ENCODE measurements at places on chromosomes 12 and 14. TPM values are rescaled to one million over a fixed set of nuclear protein-coding genes. Genes with fewer than 3 reads are reported as not detected.

DNA sequence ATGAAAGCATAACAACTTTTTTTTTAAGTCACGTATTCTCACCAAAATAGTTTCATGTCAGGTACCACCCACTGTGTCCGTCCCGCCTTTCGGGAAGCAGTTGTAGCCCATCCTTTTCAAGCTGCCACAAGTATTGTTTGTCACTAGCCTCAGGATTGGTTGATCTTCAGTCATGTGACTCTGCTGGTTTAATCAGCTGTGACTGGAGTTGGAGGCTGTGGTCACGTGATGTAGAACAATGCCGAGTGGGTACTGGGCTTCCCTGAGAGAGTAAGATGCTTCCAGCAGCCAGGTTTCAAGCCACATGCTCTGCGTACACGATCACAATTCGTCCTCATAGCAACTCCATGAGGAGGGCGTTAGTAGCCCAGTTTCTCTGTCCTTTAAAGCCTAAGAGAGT, 83.0 kb upstream of the WSCD2 start:
- no peak for DNase-seq

GRCh38 chr14:73238424-73238852, 1.1 kb downstream of the PAPLN start:
- no peak for DNase-seq

- DNase-seq = peak; percentile 92
These were observed at the start of gene CKB for GRCh38 chr14:103522649-103523574. Gene CKB, minus strand, starts transcription at chr14:103522830. Its CDS starts 337 bp downstream, at chr14:103522493.

The DTD2 gene
- total RNA-seq = 67.3 TPM

The COCH gene
- total RNA-seq = 48.5 TPM

GRCh38 chr12:76410781-76411180, 62.6 kb upstream of the BBS10 start:
- no peak for DNase-seq

The DAO gene
- total RNA-seq = not detected

GRCh38 chr12:51265024-51265423, 5.2 kb downstream of the SMAGP start:
- DNase-seq = no peak

GRCh38 chr12:9701380-9702154, 31.3 kb downstream of the CLECL1 start:
- DNase-seq = no peak

- DNase-seq = no peak
These were observed 60.0 kb downstream of the GALNT9 start for GRCh38 chr12:132269271-132269968.

The LRP10 gene
- total RNA-seq = 2.9 TPM

DNA sequence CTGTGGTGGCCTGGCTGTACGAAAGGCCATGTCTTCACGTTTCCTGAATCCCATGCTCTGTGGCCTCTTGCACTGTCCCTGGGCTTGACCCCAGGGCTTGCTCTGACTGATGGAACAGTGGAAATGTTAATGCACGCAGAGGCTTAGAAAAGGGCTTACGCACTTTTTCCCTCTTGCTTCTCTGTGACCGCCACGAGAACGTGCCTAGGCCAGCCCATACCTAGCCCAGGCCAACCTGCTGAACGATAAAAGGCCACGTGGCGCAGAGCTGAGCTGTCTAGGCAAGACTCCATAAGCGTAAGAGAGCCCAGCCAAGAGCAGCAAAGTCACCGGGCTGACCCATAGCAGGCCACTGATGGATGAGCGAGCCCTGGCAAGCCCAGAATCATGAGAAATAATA, 18.3 kb downstream of the TTC7B start:
- no peak for DNase-seq

DNA sequence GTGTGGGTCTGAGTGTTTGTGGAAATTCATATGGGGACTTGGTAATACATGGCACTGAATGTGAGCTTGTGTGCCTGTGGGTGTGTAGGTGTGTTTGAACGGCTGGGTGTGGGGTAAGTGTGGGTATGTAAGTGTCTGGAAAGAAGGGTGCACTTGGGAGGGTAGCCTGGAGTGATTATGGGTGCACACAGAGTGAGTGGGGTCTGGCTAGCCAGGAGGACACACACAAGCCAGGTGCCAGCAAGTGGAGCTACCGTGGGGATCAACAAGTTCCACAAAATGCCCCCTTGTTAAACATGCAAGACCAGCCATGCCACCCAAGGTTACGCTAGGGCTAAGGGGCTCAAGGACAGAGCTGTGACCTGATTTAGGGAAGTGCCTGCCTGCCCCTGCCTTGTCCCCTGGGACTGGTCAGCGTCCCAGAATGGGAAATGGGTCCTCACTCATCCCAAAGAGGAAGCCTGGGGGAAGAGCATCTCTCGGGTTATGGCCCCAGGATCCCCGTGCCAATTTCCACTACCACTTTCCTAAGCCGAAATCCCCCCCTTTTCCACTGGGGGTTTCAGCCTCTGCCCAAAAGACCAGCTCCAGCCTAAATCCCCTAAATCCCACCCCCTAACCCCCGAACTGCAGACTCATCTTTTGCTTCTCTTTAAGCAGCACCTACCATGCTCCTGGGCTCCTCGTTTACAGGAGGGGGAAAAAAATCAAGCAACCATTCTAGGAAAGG, 118.6 kb downstream of the DICER1 start:
- no peak for DNase-seq

- DNase-seq = no peak
These were observed 66.5 kb upstream of the MON2 start for GRCh38 chr12:62400135-62400534.

- no peak for DNase-seq
These were observed 337.5 kb downstream of the CCDC91 start for GRCh38 chr12:28527631-28528249.

GRCh38 chr14:104356738-104357688, 218.6 kb downstream of the KIF26A start:
- no peak for DNase-seq

The FAM90A1 gene
- total RNA-seq = 0.41 TPM

The SERPINA10 gene
- total RNA-seq = not detected

GRCh38 chr14:29545714-29546113, 381.9 kb downstream of the PRKD1 start:
- no peak for DNase-seq

The GPR132 gene
- total RNA-seq = 1.2 TPM

DNA sequence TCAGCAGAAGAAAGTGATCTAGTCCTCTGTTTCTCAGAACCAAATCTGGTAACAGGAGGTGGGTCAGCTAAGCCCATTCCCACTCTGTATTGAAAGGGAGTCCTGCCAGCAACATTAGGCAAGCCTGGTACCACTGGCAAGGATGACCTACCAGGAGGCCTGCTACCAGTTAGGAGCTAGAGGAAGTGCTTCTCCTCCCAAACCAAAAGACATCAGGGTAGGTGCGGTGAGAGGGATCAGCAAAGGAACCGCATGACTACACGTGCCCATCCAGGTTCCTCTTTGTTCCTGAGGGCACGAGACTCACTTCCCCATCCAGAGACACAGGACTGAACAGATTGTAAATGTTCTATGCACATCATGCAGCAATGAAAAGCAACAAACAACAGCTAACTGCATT, 2.8 kb downstream of the KLRC4 start:
- DNase-seq = no peak

- no peak for DNase-seq
These were observed 9.2 kb upstream of the RILPL2 start for GRCh38 chr12:123445388-123446332.

The USP15 gene
- total RNA-seq = 97.8 TPM

DNA sequence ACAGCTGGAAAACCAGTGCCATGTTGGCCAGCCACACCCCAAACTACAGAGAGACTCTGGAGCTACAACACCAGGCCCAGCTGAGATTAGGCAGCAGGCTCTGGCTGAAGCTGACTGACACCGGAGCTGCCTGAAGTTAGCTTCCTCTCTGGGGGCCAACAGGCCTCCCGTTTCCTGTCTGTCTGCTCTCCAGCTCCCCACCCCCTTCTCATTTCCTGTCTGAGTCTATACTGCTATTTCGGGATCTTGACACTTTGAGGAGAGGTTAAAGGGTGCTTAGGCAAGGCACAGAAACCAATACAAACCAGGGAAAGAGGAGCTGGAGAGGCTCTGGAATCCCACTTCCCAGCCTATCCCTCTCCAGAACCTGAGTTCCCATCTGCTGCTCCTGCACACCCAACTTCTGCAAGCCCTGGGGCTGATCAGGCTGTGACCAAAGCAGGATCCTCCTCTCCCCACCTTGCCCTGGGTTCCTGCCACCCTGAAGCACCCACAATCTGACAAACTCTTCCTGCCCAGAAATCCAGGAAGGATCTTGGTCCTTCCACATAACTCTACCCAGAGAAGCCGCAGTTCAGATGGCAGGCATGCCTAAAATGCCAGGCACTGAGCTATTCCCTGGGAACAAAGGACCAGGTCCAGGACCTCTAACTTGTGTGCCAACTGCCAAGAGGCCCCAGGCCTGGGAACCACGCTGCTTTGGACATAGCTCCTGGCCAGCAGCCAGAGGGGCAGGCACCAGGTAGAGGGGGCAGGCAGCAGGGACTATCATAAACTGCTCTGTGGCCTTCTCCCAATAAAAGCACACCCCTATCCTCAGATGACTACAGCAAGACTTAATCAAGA, 39.9 kb downstream of the PRPF40B start:
- no peak for DNase-seq

GRCh38 chr14:102120888-102121287, 18.8 kb upstream of the WDR20 start:
- DNase-seq = no peak

DNA sequence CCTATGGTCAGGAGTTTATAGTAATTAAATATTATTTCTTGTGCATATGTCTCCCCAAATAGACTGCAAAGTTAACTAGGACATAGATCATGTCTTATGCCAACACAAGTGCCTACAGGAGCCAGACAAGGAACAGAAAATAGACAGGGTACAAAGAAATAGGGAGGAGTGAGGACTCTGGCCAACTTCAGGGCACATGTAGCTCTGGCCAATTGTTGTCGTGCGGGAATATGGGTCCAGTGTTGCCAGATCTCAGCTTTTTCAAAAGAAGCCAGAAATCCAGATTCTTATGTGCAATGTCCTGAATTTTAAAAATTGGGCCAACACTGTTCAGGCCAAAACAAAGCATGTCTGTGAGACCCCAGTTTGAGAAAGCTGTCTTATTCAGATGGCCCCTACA, 68.7 kb downstream of the RFX4 start:
- no peak for DNase-seq

DNA sequence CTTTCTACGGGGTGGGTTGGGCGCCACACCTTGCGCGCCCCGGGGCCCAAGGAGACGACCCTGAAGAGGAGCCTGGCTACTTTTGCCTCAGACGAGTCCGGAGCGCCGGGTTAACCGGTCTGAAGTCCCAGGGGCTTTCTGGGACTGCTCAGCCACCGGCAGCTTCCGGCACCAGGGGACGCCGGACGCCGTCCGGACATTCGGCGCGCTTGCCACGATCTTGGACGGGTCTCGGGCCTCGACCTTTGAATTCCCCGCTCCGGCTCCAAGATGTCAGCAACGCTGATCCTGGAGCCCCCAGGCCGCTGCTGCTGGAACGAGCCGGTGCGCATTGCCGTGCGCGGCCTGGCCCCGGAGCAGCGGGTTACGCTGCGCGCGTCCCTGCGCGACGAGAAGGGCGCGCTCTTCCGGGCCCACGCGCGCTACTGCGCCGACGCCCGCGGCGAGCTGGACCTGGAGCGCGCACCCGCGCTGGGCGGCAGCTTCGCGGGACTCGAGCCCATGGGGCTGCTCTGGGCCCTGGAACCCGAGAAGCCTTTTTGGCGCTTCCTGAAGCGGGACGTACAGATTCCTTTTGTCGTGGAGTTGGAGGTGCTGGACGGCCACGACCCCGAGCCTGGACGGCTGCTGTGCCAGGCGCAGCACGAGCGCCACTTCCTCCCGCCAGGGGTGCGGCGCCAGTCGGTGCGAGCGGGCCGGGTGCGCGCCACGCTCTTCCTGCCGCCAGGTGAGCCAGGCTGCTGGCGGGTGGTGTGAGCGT, at the start of gene ACOT4:
TSS of gene ACOT4 (plus strand) at position 184 of the 760 bp plus-strand sequence. CDS start at position 271, 87 bp downstream.
- DNase-seq = no peak

DNA sequence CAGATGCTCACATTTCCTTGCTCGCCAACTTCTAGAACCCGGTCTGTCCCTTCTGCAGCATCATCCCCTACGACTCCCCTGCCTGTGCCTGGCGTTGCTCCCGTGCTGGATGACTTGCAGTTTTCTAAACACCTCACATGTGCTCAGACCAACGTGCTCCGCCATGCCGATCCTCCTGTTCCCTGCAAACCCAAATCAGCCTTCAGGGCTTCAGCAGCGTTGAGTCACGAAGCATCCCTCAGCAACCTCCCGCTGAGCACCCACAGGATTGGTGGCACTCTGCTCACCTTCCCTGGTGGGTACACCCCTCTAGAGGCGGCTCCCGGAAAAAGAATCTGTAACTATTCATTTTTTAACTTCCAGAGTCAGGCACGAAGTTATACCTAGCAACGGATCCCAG, 2.8 kb upstream of the PIWIL1 start:
- DNase-seq = no peak

- DNase-seq = no peak
These were observed 1.5 kb downstream of the KDM2B start for GRCh38 chr12:121579190-121579791.

DNA sequence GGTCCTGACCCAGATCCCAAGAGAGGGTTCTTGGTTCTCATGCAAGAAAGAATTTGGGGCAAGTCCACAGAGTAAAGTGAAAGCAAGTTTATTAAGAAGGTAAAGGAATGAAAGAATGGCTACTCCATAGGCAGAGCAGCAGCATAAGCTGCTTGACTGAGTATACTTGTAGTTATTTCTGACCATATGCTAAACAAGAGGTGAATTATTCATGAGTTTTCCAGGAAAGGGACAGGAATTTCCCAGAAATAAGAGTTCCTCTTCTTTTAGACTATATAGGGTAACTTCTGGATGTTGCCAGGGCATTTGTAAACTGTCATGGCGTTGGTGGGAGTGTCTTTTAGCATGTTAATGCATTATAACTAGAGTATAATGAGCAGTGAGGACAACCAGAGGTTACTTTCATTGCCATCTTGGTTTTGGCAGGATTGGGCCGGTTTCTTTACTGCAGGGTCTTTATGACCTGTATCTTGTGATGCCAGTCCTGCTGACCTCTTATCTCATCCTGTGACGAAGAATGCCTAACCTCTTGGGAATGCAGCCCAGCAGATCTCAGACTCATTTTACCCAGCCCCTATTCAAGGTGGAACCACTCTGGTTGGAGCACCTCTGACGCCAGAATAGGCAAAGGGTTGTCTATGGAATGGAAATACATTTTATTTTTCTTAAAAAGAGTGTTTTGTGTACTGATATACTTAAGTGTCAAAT, 113.8 kb downstream of the OTOGL start:
- no peak for DNase-seq

- no peak for DNase-seq
These were observed 80.0 kb downstream of the B4GALNT3 start for GRCh38 chr12:539540-540310.

Measured in frontal cortex (tissue), 4 donors.